Right lobe of liver (tissue), 6 donors: ENCODE measurements at places on chromosomes 1 and 21. TPM values are rescaled to one million over a fixed set of nuclear protein-coding genes. Genes with fewer than 3 reads are reported as not detected.

The PPFIA4 gene
- 0.49 TPM for total RNA-seq

DNA sequence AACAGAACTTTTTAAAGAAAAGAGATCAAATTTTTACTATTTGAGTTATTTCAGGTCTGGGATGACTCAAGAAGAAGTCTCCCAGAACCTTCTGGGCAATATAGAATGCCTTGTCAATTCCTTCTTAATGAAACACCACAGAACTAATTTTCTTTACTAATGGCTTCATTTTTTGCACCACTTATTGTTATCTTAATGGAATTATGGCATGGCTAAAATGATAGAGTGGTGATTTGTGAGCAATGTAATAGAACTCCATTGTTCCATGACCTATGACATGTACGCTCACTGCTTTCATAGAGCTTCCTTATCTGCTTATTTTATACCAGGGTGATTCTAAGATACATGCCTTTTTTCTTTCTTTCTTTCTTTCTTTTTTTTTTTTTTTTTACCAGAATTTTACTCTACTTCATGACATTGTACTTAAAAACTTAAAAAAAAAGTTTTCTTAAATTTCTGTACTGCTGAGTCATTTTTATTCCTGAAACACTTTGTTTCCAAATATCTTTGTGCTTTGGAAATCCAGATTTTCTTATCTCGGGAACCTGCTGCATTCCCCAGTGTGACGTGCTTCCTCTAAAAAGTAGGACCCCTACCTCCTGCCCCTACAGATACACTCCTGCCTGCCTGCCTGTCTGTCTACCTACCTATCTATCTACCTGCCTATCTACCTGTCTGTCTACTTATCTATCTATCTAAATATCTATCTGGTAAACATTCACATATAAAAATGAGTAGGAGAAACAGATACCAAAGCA is 284.9 kb downstream of the PBX1 start:
- DNase-seq: no peak

The BRINP3 gene
- total RNA-seq: not detected

DNA sequence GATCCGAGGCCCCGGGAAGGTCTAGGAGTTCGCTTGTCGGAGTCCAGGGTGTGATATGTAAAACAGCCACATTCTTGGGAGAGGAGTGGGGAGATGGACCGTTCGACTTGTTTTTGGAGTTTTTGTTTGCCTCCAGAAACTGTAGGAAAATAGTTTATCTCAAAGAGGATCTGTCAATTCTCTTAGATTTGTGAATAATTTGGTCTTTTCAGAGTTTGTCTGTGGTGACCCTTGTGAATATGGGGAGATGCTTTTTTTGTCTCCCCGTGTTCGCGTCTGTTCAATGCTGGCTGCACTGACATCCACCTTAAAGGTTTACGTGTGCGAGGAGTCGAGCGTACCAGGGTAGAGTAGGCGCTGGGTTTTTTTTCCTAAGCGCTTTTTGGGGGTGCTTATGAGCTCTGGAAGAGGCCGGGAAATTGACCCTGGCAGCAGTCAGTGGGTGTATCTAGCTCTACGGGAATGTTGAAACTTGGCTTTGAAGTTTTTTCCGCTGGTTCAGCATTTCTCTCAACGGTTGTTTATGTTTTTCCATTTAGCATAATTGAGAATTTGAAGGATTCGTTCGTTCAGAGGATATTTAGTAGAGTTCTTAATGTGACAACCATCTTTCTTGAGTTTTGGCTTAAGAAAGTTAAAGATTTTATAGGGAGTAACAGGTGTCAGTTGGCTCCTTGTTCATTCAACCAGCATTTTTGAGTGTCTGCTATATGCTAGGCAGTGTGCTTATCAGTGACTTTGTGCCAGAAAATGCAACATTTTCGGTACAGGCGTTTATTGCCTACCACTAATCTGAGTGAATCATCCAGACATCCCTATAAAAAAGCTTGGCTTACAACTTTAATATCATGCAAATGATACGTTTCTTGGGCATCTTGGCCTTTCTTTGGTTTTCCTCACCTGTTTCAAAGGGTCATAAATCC is 1.2 kb downstream of the SZRD1 start:
- DNase-seq: no peak

GRCh38 chr1:95072532-95073419 is at the start of gene ALG14:
Gene ALG14, minus strand, starts transcription at chr1:95072951. Its CDS starts 53 bp downstream, at chr1:95072898.
- peak; percentile 93 for DNase-seq

DNA sequence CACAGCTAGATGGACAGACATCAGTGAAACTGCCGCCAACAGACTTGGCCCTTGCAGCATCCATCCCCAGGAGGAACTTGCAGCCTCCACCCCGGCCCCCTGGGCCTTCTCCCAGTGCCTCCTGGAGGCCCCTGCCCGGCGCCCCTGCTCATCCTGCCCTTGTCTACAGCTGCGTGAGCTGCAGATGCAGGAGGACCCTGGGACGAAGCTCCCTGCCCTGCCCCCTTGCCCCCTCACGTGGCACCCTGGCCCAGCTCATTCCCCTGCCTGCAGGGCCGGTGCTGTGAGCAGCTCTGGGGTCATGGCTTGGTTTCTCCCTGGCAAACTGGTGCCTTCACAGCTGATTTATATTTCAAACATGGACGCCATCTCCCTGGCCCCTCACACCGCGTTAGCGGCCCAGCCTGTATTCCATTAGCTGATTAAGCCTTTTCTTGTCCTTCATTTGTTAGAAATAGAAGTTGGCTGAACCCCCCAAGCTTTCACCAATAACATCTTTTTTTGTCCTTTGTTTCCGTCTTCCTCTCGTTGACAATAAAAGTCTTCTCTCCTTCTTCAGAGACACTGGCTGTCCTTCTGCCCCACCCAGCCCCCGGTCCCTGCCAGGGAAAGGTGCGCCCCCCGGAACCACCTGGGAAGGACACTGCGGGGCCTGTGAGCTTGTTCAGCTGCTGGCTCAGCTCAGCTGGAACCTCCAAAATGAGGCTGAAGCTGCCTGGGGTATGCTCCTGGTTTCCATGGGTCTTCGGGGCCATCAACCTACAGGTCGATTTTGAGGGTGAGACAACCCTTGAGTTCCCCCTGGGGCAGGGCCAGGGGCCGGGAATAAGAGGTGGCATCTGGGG is 34.0 kb upstream of the SLC19A1 start:
- peak; percentile 34 for DNase-seq

GRCh38 chr1:164868990-164869389 is 310.0 kb downstream of the PBX1 start:
- no peak for DNase-seq

DNA sequence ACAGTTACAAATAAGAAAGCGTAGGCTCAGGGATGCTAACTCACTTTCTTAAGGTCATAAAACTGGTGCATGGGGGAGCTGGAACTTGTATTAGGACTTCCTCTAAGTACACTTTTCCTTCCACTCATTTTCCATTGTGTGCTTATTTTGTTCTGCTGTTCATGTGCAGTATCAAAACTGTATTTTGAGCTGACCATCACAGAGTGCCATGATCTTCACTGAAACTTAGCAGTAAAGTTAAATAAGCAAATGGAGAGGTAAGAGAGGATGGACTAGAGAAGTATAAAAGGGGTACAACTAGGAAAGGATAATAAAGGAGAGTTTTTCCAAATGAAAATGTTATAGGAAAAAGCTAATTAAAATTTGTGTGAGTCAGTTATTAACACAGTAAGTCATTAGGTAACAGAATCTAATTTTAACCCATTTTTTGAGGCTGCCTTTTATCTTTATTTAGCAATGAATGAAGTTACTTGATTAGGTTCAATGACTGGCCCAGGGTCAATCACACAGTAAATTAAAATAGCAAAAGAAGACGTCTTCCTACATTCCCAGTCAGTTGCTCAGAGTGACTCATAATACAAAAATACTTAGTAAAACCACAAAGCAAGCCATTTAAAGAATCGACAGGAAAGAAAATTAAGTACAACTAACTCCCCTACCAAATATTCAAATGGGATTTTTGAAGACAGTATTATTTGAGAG is 165.8 kb upstream of the C1orf105 start:
- DNase-seq: no peak

DNA sequence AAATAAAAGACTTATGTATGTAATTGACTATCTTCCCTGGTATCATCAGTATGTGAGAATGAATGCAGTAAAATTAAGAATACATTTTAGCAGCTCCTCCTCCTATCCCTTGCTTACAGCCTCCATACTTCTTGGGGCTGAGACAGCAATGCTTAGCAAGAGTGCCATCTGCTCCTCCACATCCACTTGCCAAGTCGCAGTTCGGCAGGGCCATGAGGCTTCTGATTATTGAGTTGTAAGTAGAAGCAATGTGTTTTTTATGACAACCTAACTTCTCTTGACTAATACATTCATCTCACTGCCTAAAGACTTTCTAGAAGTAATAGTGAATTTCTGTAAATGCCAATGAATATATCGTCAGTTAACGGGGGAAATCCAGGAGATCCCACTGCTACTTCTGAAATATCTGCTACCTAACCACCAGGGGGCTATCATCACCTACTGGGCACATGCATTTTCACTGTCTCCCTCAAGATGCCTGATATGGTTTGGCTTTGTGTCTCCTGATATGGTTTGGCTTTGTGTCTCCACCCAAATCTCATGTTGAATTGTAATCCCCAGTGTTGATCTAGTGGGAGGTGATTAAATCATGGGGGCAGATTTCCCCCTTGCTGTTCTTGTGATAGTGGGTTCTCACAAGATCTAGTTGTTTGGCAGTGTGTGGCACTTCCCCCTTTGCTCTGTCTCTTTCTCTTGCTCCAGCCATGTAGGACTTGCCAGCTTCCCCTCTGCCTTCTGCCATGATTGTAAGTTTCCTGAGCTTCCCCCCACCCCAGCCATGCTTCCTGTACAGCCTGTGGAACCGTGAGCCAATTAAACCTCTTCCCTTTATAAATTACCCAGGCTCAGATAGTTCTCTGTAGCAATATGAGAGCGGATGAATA is 59.6 kb downstream of the EXTL2 start:
- no peak for DNase-seq

The CSMD2 gene
- 0.09 TPM for total RNA-seq

- DNase-seq: no peak
Observed at GRCh38 chr1:55893155-55893554, 678.0 kb upstream of the USP24 start.

GRCh38 chr1:1938613-1939295 is 19.7 kb upstream of the TMEM52 start:
- DNase-seq: peak; percentile 22

DNA sequence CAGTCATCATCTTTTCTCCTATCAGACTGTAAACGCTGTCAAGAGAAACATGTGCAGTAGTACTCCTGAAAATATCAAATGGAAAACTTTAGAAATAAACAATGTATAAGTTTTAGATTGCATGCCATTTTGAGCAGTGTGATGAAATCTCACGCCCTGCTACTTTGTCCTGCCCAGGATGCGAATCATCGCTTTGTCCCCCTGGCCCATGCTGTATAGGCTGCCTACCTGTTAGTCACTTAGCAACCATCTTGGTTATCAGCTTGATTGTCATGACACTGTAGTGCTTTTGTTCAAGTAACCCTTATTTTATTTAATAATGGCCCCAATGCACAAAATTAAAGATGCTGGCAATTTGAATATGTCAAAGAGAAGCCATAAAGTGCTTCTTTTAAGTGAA is 363.0 kb downstream of the ZP4 start:
- DNase-seq: no peak

DNA sequence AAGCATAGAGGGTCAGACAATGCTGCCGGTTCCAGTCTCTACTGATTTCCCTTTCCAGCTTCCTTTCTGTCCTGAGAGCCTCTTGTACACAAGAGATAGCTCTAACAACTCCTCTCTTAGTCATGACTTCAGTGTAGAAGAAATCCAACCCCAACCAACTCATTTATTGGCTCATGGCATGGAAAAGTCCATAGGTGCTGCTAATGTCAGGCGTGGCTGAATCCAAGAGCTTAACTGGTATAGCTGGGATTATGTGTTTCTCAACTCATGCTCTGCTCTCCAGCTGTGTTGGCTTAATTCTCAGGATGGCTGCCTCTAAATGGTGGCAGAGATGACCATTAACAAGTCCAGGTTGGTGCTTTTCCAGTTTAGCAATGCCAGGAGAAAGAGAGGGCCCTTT is 12.4 kb upstream of the THRAP3 start:
- no peak for DNase-seq

The FCRL5 gene
- 0.15 TPM for total RNA-seq

- DNase-seq: no peak
Observed at GRCh38 chr1:60564916-60565750, 491.6 kb upstream of the C1orf87 start.

DNA sequence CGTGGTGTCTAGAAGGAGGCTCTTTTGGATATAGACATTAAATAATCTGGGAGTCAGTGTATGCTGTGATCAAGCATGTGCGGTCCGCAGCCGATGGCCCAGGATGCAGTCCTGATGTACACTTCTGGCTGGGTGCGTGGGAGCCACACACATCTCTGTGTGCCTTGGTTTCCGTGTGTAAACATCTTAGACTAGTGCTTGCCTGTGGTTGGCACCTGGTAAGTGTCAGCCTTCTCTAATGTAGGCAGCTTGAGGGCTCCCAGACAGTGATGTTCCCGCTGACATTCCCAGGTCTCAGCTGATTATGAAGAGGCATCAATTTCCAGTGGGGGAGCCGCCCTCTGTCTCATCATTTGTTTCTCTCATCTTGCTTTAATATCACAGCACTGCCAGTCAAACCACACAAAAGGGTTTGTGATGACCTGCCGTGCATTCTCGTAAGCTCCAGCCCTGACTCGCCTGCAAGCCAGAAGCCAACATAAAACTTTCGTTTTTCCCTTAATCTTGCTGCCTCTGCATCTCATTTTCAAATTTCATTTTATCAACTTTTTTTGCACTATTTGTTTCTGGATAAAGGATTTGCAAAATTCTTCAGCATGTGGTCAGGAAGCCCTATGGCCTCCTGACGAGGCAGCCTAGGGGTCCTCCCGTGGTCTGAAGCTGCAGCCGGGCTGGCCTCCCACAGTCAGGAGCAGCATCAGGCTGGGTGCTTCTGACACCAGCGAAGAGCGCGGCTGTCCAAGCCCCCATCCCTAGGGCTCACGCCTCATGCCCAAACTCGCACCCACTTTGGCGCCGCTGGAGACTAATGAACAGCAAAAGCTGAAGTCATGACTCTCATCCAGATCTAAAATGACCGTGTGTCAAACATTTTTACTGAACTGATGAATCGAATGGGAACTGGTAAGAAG is 28.1 kb downstream of the PDE9A start:
- no peak for DNase-seq

DNA sequence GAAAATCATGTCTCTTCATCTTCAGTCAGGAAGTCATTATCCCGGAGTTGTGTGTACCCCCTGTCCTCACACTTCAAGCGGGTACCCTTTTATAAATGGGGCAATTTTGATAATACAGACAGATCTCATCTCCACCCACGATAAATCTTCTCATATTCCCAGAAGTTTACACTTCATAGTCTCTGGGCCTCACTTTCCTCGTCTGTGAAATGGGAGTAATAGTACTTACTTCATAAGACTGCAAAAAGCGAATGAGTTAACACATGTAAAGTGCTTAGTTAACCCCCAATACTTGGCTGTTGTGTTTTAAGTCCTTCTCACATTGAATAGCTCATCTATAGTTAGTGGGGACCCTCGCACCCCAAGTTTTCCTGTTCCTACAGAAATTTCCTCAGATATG is 820 bp downstream of the NUP210L start:
- no peak for DNase-seq

The NEK2 gene
- total RNA-seq: 0.58 TPM

- no peak for DNase-seq
Observed at GRCh38 chr1:15345705-15346345, 63.9 kb upstream of the EFHD2 start.

The REG4 gene
- total RNA-seq: not detected

- DNase-seq: peak; percentile 87
Observed at GRCh38 chr1:16248603-16249516, 11.9 kb upstream of the CPLANE2 start.

- DNase-seq: no peak
Observed at GRCh38 chr1:51946300-51946699, 44.2 kb downstream of the RAB3B start.

GRCh38 chr1:157963713-157964112 is 29.7 kb upstream of the KIRREL1 start:
- peak; percentile 73 for DNase-seq

The EFHD2 gene
- total RNA-seq: 9.9 TPM
